ENCODE measurements at places on chromosomes 7 and 10.

GRCh38 chr7:36635091-36635490, 89.2 kb downstream of the AOAH start:
- DNase-seq, result no peak

DNA sequence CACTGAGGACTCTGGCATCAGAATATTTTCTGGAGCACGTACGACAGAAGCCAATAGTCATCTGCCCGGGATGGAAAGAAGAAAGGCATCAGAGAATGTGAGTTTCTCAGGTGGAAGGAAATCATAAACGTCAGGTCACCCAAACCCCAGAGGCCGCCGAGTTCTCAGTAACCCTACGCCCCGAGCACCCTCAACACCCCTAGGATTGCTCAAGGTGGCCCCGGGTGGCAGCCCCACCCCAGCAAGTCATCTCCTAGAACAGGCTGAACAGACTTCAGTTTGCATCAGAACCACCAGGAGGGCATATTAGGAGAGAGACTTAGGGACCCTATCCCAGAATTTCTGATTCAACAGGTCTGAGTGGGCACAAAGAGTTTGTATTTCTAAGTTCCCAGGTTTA, 117.6 kb downstream of the TNS3 start:
- DNase-seq, result no peak

- no peak for DNase-seq
These were observed 204.7 kb downstream of the KMT2C start for GRCh38 chr7:152231089-152231488.

DNA sequence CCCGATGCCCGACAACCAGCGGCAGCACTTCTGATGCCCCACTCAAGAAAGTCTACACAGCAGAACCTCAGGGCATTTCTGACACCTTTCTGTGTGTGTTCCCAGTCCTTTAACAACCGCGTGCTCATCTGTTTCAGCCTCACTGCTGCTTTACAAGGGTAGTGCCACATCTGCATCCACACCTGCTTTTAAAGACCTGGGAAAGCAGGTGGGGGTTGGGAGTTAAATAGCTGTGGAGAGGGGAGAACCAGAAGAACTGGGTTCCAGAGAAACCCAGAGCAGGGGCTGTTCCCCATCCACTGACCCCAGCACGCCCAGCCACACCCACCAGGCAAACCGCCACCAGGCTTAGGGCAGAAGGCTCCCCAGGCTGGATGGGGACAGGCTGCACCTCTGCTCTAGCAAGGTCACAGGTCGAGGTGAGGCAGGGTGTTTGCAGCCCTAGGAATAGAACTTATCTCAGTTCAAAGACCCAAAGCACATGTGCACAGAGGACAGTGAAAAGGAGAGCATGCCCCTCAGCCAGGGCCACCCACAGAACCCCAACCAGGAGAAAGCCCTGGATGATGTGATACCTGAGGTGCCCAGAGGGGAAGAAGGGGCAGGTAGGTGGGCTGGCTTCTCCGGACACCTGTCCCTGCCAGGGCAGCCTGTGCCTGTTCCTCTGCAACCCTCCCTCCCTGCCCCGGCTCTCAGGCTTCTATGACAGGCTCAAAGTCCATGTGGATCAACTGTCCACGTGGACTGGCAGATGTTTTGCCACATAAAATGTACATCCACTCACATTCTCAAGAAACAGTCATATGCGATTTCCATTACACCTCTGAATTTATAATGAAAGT, 51.3 kb downstream of the COBL start:
- DNase-seq, result no peak

DNA sequence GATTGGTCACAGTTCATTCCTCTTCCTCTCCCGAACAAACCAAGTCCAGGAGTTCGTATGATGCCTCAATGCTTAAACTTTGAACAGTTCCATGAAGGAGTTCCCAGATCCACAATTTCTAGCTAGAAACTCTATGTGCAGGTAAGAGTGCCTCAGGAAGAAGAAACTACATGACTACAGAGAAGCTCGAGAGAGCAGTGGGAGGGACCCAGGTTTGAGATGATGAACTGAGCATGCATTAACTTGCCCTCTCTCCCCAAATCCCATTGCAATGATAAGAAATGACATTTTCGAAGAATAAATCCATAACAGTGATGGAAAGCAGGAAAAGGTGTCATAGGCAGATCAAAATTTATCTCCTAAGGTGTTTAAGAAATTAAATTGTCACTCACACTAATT, 140.6 kb upstream of the JCAD start:
- no peak for DNase-seq

- DNase-seq, result no peak
These were observed 24.9 kb downstream of the PIK3AP1 start for GRCh38 chr10:96695366-96695765.

DNA sequence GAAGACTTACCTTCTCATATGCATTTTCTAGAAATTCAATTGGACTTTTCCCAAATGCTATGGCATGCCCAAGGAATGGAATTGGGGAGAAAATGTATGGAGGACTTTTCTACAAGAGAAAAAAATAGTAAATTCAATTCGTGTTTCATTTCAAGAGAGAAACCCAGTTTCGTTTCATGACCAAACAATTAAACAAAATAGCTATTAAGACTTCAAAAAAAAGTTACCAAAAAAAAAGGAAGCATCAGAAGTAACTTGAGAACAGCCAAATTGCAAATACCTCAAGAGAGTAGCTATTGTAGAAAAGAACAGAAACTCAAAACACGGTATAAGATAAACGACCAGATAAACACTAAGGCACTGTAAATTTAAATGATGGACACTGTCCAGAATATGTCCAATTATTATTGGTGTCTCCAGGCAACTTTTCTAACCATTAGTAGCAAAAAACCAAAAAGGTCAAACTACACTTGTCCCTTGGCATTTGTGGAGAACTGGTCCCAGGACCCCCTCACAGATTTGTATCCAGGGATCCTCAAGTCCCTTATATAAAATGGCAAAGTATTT, 2.4 kb downstream of the CYP51A1 start:
- DNase-seq, result no peak

- DNase-seq, result no peak
These were observed 16.5 kb downstream of the WDR86 start for GRCh38 chr7:151393031-151393977.

DNA sequence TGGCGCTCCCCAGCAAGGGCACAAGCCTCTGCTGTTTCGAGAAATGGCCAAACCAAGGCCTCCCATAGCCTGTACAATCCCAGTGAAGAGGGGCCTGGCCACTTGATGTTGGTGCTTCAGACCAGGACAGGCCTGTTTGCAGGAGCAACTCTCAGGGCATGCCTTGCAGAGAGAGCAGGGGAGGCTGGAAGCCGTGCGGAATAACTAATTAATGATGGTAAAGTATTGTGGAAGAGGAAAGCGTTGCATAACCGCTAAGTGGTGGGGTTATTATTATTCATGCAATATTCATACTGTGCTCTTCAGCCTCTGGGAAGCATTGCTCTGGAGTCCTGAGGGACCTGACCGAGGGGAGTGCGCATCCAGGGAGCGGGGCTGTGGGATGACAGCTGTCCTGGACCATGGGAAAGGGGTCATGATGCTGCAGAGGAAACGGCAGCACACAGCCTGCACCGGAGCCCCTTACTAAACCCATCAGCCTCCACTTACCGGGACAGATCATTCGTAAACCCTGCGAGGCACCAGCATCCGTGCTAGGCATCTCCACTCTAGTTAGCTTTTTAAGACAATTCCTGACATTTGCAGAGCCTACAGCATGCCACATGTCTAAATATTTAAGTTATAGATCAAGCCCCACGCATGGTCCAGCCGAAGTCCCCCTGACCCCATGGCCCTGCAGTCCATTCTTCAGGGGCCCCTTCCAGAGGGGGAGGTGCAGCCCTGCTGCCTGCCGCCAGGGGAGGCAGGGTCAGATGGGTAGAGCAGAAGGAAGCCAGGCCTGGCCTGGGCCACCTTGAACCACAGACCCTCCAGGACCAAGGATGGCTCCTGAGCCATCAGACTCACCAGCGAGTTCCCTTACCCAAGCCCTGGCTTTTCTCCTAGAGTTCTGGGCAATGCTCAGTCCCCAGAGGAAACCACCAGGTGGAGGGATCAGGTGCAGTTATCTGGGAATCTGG, 11.6 kb downstream of the TMEM273 start:
- no peak for DNase-seq

- DNase-seq, result no peak
These were observed 384.9 kb upstream of the PFKP start for GRCh38 chr10:2682491-2682890.

DNA sequence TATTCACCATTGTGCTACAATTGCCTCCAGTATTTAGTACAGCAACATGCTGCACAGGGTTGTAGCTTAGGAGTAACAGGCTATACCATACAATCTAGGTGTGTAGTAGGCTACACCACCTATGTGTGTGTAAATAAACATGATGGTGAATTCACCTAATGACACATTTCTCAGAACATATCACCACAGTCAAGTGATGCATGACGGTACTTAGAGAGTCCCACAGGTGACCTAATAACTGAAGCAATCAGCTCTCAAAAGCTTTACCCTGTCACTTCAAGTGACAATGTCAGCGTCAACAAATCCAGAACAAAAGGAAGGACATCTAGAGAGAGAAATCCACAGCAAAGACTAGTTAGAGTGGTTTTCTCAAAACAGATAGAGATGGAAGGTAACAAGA, 38.8 kb downstream of the CCNJ start:
- DNase-seq, result no peak

DNA sequence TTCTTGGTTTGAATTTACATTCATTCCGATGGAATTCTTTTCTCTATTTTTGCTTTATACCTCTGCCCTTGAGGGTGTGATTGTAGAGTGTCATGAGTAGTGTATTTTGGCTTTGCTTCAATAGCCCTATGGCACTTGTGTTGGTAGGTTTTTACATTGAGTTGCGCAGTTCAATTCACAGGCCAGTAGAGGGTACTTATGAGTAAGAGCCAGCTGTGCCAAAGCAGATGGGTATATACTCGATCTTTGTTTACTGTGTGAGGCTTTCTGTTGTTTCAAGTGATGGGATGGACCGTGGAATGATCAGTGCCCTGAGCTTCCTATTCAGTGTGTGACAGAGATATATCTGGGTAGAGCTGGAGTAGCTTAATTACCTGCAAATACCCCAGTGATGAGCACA, 4.3 kb upstream of the AKR1C3 start:
- no peak for DNase-seq

- no peak for DNase-seq
These were observed 14.9 kb upstream of the CCDC3 start for GRCh38 chr10:13016426-13016825.

DNA sequence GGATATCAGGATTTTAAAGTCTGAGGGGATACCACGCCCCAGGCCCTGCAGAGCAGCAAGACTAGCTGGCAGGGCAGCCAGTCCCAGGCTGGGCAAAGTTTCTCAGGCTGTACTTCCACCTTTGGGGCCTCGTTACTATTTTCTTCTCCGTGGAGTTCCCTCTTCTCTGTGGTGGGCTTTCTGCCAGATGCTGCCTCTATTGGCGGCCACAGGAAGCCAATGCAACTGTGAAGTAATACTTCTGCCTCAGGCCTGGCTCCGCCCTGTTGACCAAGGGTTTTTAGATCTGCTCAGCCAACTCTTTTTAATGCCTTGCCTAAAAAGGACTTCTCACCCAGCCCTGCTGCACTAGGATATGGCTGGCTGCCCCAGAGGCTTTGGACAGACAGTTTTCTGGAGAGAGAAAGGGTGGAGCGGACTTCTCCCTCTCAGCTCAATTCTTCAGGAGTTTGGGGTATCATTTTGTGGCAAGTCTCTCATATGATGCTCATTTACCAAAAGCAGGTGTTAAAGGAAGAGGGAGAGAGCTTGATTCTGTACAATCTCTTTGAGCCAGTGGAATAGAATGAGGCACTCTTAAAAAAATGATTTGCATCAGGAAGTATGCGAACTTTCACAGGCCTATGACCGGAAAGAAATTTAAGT, 67.4 kb downstream of the HHEX start:
- peak; percentile 50 for DNase-seq

- no peak for DNase-seq
These were observed 634.9 kb downstream of the CALN1 start for GRCh38 chr7:71777278-71777677.

- DNase-seq, result no peak
These were observed 33.1 kb downstream of the PRSS2 start for GRCh38 chr7:142803901-142804300.

GRCh38 chr7:112080978-112081377, 125.2 kb downstream of the DOCK4 start:
- DNase-seq, result no peak

DNA sequence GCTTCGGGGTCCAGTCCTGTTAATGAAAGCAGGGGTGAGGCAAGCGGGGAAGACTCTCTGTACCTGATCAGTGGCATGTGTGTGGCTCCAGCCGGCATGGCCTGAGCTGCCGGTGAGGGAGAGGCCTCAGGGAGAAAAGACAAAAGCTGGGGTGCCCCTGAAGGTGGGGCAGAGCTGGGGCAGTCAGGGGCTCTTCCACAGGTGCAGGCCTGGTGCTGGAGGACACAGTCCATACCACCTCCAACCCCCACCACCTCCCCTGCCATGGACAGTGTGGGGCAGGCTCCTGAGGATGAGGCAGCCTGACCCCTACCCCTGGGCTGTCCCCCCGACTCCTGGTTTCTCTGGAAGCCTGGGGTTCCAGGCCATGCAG, 129.5 kb downstream of the LHPP start:
- DNase-seq, result no peak

GRCh38 chr10:35696392-35697287, 54.5 kb upstream of the FZD8 start:
- DNase-seq, result no peak

DNA sequence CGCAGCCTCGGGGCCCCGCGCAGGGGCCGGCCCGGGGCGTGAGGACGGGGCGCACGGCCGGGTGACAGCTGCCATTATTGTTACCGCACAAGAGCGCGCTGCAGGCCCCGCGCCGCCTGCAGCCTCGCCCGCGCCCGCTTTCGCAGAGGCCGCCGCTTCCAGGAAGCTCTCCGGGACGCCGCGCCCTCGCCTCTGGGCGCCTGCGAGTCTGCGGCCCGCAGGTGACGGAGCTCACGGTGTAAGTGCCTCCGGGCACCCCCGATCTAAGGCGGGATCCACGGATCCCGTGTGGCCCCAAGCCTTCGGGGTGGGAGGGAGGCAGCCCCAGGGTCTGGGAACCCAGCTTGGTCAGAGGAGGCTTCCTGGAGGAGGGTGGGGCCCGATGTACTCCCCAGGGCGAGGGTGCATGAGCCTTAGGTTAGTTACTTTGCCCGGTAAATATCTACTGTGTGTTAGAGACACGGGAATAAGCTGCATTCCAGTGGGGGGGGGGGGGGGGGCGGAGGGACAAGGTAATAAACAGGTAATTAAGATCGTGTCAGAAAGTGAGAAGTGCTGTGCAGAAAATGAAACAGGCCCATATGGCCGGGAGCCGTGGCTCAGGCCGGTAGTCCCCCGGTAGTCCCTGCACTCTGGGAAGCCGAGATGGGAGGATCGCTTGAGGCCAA, 638 bp downstream of the IQCE start:
- no peak for DNase-seq

DNA sequence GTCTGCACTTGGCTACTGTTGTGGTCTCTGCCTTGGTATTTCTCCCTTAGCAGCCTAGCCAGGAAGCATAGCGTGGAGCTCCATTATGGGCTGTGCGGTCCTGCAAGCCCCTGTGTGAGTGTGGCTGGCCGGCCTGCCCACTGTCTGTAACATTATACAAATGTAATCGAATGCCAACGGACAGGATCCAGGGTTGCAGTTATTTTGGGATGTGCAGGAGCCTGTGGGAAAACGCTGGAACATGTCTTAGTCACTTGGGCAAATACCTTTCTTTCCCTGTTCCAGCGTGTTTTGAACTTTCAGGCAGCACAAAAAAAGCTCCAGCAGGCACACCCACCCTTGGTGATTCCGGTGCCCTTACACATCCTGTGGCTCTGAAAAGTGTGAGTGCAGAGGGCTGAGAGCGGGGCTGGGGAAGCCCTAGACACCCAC, 29.5 kb downstream of the BAG3 start:
- no peak for DNase-seq

All from T1000 (cell line).